Naive thymus-derived CD4-positive, alpha-beta T cell (primary cell): ENCODE measurements at places on chromosomes 3 and 15. TPM values are rescaled to one million over a fixed set of nuclear protein-coding genes. Genes with fewer than 3 reads are reported as not detected.
A peak's percentile ranks its signal among the peaks of the same experiment; 100 is the strongest.

ANKRD63 gene
- not detected for total RNA-seq

NRROS gene
- 9.8 TPM for total RNA-seq

ADAMTS17 gene
- 12.8 TPM for total RNA-seq

LRRIQ4 gene
- not detected for total RNA-seq

SERPINI2 gene
- total RNA-seq = 0.74 TPM

GHRL gene
- total RNA-seq = 1.3 TPM

FOXL2NB gene
- not detected for total RNA-seq

A4GNT gene
- total RNA-seq = not detected

PIF1 gene
- 1.0 TPM for total RNA-seq

GPR62 gene
- total RNA-seq = not detected

PPM1L gene
- total RNA-seq = 5.3 TPM

- no peaks in the 10 kb centered on the region for H3K4me1 ChIP-seq
- H3K27me3 ChIP-seq = no peaks in the 10 kb centered on the region
- no peak for DNase-seq
- H3K27ac ChIP-seq = no peak overlapping the region
- H3K4me3 ChIP-seq = no peak overlapping the region
Measured at GRCh38 chr3:37520907-37521341, 340.8 kb upstream of the CTDSPL start.

- no peak for DNase-seq
- H3K4me1 ChIP-seq = no peaks in the 10 kb centered on the region
- no peak overlapping the region for H3K27ac ChIP-seq
- no peaks in the 10 kb centered on the region for H3K27me3 ChIP-seq
- H3K4me3 ChIP-seq = no peak overlapping the region
Measured at GRCh38 chr3:99712291-99712954, 74.0 kb downstream of the COL8A1 start.

DNA sequence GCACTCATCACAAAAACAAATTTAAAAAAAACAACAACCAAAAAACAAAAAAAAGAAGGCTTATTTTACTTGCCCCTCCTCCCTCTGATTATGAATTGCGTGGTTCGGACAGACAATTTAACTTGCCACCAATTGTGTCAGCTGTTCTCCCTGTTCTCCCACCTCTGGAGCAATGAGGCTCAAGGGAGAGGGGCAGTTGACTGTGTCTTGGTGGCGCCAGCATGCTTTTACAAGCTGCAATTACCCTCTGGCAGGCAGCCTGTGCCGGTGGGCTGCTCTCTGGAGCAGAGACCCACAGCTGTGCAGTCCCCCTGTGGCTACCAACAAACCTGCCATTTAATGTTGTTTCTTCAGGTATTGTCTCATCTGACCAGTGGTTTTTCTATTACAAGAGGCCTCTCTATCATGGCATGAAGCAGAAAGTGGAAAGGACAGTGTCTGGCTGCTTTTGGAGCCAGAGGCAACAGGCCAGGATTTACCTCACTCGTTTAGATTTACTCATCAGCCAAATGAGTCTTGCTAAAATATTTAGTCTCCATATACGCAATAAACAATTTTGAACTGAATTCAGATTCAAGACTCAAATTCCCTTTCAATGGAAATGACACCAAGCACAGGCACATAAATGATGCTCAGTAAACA, 192.0 kb upstream of the TPRG1 start:
- no peaks in the 10 kb centered on the region for H3K4me1 ChIP-seq
- no peak for DNase-seq
- no peaks in the 10 kb centered on the region for H3K36me3 ChIP-seq
- H3K4me3 ChIP-seq = no peak overlapping the region
- H3K27ac ChIP-seq = no peak overlapping the region

DNA sequence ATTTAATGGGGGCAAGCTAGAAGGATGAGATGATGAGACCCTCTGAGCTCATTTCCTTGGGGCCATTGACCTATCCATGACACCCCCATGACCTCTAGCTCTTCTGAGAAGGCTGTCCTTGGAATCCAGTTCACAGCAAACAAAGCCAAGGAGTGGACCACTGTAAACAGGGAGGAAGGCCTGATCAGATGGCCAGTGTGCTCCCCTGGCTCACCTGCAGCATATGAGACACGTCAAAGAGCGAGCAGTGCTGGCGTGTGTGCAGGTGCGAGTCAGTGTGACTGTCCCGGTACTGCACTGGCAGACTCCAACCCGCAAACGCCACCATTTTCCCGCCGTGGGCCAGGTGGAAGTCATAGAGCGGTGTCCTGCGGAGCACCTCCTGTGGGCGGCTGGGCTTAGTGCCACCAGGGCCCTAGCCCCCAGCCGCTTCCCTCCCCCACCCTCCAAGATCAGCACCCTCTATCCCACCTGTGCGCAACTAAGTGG, 339 bp downstream of the AMT start:
- H3K36me3 ChIP-seq = no peaks in the 10 kb centered on the region
- no peak overlapping the region for H3K4me3 ChIP-seq
- no peaks in the 10 kb centered on the region for H3K27me3 ChIP-seq
- H3K27ac ChIP-seq = no peak overlapping the region

DNA sequence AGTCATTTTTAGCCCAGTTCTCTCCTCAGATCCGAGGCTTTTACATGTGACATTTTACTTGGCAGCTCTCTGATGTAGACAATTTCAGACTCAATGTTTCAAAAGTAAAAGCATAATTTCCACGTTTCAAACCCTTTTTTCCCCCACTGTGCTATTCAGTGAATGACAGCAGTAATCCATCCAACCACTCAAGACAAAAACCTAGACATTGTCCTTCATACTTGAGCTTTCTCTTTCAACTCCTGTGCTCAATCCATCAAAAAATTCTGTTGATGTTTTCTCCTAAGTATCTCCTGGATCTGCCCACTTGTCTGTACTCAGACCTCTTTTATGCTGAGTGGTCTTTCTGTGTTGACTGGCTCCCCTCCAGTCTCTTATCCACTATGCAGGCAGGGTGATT, 214.7 kb downstream of the CHL1 start:
- H3K27me3 ChIP-seq = no peaks in the 10 kb centered on the region
- DNase-seq = no peak
- no peak overlapping the region for H3K4me3 ChIP-seq
- no peaks in the 10 kb centered on the region for H3K36me3 ChIP-seq

DNA sequence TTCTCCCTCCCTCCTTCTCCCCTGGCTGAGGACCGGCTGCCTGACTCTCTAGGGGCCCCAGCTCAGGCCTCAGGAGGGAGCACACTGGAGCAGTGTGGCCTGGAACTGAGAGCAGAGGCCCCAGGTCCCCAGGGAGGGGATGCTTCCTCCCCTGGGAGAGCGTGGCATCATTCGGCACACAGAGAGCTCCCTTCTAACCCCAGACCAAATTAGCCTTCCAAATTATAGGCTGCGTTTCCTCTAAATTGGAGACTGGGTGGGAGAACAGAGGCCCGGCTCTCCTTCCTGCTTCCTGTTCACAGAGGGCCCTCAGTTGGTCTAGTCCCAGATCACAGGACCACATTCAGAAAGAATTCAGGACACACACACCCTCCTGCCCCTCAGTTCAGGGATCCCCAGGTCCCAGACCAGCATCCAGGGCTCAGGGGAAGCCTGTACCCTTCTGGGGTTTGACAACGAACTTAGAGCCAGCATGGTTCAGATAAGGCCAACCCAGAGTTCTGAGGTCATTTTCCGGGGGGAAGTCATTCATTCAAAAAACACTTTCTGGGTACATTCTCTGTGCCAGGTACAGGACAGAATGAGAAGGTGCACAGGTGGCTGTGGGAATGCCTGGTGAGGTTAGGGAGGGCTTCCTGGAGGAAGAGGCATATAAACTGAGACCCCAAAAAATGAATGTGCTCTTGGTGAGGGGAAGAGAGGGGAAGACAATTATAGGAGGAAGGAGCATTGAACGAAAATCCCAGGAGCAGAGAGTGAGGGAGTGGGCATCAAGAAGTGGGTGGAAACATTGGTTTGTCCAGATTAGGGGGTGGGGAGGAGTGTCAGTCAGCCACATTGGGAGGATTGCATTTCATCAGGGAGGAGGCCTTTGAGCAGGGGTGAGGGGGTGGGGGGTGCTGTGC, 28.4 kb upstream of the RPL29 start:
- H3K36me3 ChIP-seq = no peaks in the 10 kb centered on the region
- H3K27ac ChIP-seq = no peak overlapping the region
- no peak overlapping the region for H3K4me3 ChIP-seq
- DNase-seq = no peak

- H3K27ac ChIP-seq = no peak overlapping the region
- H3K4me1 ChIP-seq = peaks cover 17% of the 10 kb centered on the region
- no peak for DNase-seq
- H3K36me3 ChIP-seq = no peaks in the 10 kb centered on the region
Measured at GRCh38 chr3:16788440-16789056, 96.2 kb upstream of the PLCL2 start.

DNA sequence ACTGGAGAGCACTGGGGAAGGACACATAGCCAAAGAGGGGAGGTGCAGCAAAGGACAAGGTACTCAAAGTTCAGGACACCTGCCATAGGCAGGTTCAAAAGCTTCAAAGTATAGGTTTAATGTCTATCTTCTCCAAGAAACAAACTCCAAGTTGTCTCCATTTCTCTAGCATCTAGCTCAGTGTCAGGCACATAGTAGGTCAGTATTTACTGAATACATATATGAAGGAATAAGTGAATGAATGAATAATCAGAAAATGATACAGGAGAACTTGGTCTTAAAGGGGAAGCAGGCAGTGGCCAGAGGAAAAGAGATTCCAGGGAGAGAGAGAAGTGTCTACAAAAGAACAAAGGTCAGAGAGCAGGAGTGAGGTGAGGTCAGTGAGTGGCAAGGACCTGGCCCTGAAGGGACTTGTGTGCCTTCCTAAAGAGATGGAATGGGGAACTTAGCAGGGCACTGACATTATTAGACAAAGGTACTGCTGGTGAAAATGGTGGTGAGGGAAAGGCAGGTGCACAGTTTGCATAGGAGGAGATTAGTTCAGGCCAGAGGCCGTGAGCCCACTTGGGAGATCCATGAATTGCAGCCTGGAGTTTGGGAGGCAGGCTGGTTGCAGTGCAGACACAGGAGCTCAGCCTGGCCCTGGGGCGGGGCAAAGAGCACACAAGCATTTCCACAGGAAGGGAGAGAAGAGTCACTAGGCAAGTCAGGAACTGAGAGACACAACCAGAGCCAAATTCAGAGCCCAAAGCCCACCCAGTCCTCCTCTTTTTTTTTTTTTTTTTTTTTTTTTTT, 21.4 kb downstream of the TBC1D2B start:
- peaks cover 81% of the 10 kb centered on the region for H3K4me1 ChIP-seq
- no peaks in the 10 kb centered on the region for H3K27me3 ChIP-seq
- no peak for DNase-seq

DNA sequence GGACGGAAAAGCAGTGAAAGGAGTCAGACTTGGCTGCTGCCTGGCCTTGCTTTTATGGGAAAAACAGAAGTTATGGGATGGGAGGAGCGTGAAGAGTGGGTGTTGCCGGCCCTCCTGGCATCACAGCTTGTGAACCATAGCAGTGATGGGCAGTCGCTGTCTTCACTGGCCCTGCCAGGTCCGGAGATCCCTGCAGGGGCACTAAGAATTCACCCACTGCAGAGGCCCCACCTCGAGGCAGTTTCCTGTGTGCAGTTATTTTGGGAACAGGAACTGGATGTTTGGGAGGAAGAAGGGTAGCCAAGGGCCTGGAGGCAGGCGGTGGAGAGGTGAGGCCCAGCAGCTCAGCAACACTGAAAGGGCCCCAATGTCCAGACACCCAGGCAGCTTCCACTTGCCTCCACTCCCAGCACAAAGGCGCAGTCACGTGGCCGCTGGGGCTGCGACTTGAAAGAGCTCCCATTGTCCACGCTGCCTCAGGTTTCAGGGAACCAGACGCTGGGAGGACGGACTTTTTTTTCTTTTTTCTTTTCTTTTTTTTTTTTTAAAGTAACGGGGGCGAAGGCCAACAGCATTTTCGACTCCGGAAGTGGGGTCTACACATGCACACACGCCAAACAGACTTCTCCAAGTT, 255.6 kb downstream of the ZNF621 start:
- H3K36me3 ChIP-seq = no peaks in the 10 kb centered on the region
- H3K4me1 ChIP-seq = no peaks in the 10 kb centered on the region
- no peak overlapping the region for H3K4me3 ChIP-seq
- H3K27me3 ChIP-seq = no peaks in the 10 kb centered on the region
- no peak overlapping the region for H3K27ac ChIP-seq

GRCh38 chr15:78432664-78433063, 5.4 kb upstream of the IREB2 start:
- DNase-seq = no peak
- H3K36me3 ChIP-seq = no peaks in the 10 kb centered on the region
- H3K4me3 ChIP-seq = no peak overlapping the region
- peaks cover 8% of the 10 kb centered on the region for H3K4me1 ChIP-seq
- H3K27ac ChIP-seq = no peak overlapping the region

GRCh38 chr3:128487813-128488635, 5.0 kb downstream of the GATA2 start:
- peaks cover 14% of the 10 kb centered on the region for H3K27me3 ChIP-seq
- H3K36me3 ChIP-seq = no peaks in the 10 kb centered on the region
- DNase-seq = no peak
- peaks cover 61% of the 10 kb centered on the region for H3K4me1 ChIP-seq
- no peak overlapping the region for H3K27ac ChIP-seq

DNA sequence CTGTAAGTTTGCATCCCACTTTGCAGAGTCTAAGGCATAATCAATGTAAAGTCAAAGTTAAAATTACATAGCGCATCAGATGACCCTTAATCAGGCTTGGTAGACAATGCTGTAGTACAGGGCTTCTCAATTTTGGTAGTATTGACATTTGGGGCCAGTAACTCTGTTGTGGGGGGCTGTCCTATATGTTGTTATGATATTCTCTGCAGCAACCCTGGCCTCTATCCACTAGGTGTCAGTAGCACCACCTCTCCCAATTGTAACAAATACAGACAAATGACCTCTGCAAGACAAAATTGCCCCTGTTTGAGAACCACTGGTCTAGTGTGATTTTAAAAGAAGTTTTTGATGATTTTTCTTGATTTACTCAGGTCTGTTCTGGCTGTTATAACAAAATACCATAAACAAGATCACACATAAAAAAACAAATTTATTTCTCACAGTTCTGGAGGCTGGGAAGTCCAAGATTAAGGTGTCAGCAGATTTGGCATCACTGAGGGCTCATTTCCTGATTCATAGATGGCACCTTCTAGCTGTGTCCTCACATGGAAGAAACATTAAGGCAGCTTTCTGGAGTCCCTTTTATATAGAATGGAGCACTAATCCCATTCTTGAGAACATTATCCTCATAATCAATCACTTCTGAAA, 37.6 kb upstream of the SLC9A9 start:
- H3K27me3 ChIP-seq = no peaks in the 10 kb centered on the region
- DNase-seq = no peak
- H3K36me3 ChIP-seq = no peaks in the 10 kb centered on the region

- no peak for DNase-seq
- no peak overlapping the region for H3K27ac ChIP-seq
- H3K36me3 ChIP-seq = no peaks in the 10 kb centered on the region
- H3K4me1 ChIP-seq = peaks cover 14% of the 10 kb centered on the region
Measured at GRCh38 chr3:106208251-106208650, 339.4 kb upstream of the CBLB start.

- no peak for DNase-seq
- H3K36me3 ChIP-seq = no peaks in the 10 kb centered on the region
- H3K4me3 ChIP-seq = no peak overlapping the region
- no peaks in the 10 kb centered on the region for H3K4me1 ChIP-seq
- H3K27ac ChIP-seq = no peak overlapping the region
Measured at GRCh38 chr15:96627031-96627568, 296.6 kb downstream of the NR2F2 start.

- no peaks in the 10 kb centered on the region for H3K36me3 ChIP-seq
- peak overlapping the region; percentile 44 for H3K4me3 ChIP-seq
- H3K4me1 ChIP-seq = peaks cover 14% of the 10 kb centered on the region
- no peaks in the 10 kb centered on the region for H3K27me3 ChIP-seq
- H3K27ac ChIP-seq = peak overlapping the region; percentile 9
Measured at GRCh38 chr3:10010421-10010877, 15.8 kb upstream of the FANCD2 start.
